NCI-H510A (cell line): ENCODE measurements at places on chromosomes 2 and 18.

- no peak for DNase-seq
Observed at GRCh38 chr2:165182029-165182428, 21.8 kb downstream of the SCN3A start.

- no peak for DNase-seq
Observed at GRCh38 chr2:104415284-104415683, 438.6 kb upstream of the POU3F3 start.

DNA sequence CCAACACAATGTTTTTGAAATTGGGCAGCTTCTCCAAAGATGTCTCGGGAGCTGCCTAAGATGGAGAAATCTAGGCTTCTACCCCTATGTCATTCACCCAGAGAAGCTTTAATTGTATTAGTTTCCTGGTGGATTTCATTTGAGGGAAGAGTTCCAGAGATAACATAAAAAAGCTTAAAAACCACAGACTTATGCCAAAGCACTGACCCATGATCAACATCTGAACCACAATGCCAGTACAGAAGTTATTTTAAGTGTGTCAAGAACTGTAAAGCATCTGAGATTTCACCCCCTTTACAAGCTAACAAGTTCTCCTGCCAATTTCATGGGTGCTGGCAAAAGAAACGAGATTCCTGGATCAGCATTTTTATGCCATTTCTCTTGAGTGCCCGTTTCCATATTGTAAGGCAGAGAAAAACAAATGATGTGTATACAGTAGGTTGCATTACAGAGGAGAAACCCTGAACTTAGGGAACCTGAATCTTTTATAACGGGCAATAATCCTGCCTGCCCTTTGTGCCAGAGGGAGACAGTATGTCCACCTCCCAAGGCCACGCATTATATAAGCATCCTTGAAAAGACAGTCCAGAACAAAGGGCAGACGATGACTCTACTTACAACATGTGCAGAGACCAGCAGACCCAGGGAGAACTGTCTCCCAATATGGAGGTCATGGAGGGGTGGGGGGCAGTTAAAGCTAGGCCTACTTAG is 44.1 kb downstream of the MREG start:
- DNase-seq, result no peak

GRCh38 chr2:232126301-232127099 is 165.0 kb downstream of the DIS3L2 start:
- no peak for DNase-seq

GRCh38 chr2:108637304-108637669 is 82.0 kb upstream of the RANBP2 start:
- DNase-seq, result no peak

GRCh38 chr2:120391911-120392665 is 46.2 kb downstream of the INHBB start:
- no peak for DNase-seq
